ENCODE measurements at places on chromosomes 7 and 10.

DNA sequence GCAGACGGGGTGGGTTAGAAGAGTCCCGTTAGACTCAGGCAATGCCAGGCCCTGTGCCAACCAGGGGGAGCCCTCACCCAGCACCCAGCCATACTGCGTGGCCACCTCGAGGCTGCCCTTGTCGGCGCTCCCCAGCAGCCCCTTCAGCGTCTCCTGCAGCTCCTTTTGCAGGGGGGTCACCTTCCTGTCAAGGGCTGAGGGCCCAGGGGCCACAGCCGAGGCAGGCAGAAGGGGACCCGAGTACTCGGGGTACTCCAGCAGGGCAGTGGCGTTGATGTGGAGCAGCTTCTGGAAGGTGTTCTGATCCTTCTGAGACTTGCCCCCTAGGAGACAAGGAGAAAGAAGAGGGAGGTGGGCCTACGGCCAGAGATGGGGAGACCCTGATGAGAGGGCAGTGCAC, 9.7 kb downstream of the TBRG4 start:
- no peak for DNase-seq

GRCh38 chr10:63385254-63385653, 80.5 kb downstream of the JMJD1C start:
- DNase-seq, result no peak

DNA sequence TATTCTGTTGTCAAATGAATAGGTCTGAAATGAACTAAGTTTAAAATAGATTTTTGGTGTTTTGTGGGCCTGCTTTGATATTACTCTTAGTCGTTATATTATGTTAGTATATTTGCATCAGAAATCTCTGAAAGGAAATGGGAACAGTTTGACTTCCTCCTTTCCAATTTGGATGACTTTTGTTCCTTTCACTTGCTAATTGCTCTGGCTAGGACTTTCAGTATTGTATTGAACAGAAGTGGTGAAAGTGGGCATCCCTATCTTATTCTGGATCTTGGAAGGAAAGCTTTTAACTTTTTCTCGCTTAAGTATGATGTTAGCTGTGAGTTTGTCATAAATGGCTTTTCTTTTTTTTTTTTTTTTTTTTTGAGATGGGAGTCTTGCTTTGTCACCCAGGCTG, 273.6 kb upstream of the DKK1 start:
- no peak for DNase-seq

GRCh38 chr10:98417973-98418664, 3.1 kb upstream of the PYROXD2 start:
- DNase-seq, result no peak

DNA sequence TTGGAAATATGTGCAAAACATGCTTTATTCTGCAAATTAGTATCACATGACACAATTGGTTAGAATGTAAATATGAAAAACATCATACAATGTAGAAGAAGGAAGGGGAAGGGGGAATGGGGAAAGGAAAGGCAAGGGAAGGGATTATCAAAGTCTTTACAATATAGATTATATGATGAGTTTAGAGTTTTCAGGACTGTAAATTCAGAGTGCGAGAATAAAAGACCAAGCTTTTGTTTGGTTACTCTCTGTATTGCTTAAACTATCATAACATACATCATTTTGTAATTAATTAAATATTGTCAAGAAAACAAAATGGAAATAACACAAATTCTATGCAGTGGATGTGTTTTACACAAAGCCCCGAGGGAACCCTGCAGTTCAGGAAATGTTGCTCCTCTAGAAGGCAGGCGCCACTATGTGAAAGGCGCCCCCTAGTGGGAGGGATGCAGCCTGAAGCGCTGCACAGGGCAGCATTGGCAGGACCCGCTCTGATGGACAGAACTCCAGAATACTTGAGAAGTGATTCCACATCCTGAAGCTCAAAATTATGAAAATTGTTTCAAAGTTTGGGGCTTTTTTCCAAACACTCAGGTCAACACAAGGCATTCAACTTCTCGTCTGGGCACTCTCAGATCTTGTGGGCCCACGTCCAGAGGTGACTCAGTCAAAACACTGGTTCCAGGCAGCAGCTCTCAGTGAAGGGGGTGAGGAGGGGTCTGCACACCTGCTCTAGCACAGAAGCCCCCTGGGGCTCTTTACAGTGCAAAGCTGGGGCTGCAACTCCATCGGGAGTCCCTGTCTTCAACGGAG, 31.6 kb upstream of the TMEM254 start:
- DNase-seq, result peak; percentile 48

DNA sequence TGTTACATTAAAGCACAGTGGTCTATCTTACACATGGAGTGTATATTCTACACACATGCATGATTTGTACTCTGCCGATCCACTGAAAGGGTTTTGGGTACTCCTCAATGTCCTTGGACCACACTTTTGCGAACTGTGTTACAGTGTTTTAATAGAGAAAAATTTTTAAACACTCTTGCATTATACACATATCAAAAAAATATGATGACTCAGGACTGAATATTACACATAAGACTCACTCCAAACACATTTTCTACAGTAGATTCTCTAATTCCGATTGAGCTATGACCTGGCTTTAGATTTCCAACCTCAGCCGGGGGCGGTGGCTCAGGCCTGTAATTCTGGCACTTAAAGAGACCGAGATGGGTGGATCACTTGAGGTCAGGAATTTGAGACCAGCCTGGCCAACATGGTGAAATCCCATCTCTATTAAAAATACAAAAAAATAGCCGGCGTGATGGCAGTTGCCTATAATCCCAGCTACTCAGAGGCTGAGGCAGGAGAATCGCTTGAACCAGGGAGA, 222.4 kb downstream of the CACNA2D1 start:
- no peak for DNase-seq

GRCh38 chr7:149494738-149495368, 2.8 kb downstream of the ZNF746 start:
- no peak for DNase-seq

DNA sequence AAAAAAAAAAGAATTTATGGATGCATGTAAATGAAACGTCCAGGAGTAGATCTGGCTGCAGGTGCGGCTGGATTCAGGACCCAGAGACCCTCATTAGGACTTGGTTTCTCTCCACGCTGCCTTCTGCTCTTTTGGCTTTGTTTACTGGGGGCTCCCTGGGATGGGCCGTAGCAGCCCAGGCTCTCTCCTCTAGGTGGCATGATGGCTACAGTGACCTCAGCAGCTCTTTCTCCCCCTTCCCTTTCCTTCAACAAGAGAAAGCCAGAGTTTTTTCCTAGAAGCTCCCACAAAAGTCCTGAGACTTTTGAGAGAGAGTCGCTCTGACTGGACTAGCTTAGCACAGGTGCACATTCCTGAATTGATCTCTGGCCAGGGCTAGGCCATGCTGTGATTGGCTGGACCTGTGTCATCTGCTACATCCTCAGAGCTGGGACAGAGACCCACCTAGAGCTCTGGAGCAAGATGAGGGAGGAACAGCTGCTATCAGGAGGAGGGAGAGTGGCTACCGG, 67.8 kb upstream of the PDCD4 start:
- DNase-seq, result peak; percentile 6

DNA sequence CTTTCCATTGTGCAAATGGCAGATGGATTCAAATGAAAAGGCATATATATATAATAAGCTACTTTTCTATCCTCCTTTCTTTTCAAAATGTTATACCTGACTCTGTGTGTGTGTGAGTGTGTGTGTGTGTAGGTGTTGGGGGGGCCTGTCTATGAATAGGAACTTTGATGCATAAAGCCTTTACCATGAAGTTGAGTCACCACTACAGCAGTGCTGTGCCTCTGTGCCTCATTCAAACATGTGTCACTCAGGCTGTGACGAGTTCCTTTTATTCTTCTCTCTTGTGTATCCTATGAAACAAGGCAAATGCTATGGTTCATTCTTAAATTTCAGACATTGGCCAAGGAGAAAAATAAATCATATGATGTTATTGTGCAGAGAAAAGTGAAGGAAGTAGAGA, 52.7 kb upstream of the DKK1 start:
- DNase-seq, result no peak

DNA sequence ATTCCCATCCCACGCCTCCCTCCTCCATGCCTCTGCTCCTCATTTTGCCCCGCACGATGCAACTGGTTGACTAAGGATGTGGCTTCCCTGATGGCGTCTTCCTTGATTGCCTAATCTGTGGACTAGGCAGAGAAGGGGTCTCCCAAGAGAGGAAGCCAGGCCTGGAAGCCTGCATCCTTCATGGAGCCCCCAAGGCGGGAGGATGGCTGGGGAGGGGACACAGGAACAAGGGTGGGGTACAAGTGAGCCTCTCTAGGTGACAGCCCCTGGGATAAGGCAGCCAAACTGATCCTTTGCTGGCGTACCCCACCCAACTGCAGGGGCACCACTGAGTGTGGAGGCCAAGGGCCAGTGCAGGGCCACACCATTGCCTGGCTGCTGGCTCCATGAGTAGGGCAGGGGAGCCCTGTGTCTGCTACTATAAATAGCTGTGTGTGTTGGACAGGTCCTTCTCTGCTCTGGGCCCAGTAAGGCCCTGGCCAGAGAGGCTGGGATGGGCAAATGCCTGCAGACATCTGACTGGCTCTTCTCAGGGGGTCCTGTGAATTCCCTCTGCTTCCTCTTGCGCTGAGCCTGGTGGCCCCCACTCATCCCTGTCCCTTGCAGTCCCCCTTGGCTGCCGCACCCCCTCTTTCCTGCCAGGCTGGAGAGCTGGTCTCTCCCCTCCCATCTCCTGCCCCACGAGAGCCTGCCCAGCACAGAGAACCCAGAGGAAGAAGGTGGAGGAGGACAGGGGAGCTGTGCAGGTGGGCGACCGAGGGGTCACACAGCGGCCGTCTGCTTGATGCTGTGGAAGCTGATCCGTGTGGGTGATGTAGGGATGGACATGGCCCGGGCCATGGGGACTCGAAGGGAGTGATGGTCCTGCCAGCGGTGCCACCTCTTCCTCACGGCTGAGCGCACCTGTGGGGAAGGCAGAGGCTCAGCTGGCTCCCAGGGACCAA, 29.3 kb downstream of the CRHR2 start:
- DNase-seq, result no peak

DNA sequence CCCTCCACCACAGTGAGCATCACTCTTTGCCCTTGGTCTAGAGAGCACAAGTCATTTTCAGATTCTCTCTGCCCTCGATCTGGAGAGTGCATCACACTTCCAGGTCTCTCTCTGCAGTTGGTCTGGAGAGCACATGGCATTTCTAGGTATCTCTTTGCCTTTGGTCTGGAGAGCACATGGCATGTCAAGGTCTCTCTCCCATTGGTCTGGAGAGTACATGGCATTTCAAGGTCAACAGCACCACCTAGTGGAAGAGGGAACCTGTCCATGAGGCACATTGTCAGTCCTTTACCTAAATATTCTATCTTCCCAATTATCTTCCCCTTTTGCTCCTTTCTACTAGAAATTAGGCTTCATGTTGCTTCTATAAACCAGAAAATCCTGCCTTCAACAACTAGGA, 1139.4 kb downstream of the XPNPEP1 start:
- DNase-seq, result no peak

DNA sequence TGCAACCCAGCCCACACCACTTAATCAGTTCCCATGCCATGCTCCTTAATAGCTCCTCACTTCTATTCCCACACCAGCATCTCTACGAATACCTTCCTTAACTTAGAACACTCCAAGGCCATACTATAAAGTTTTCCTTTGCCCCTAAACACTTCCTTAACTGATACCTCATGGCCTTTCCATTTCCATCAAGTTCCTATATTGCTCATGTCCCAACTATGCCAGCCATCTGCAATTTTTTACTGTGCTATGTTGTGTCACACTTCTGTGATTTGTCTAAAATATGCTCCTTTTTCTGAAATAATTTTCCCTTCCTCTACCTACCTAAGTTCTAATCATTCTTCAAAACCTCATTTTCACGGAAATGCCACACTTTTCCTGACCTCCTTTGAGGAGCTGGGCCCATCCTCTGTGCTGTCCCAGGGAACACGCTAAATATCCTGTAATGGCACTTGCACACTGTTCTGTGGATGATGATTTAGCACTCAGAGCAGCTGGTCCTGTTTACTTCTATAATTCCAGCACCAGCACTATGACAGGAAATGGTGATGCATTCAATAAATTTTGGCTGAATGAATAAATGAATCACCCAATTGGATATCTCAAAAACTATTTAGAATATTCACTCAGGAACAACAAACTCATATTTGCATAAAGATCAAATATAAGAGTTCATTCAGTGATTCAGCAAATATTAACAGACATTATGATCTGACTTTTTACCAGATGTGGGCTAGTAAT, 266.5 kb upstream of the HGF start:
- no peak for DNase-seq

GRCh38 chr7:114466917-114467316, 52.3 kb downstream of the FOXP2 start:
- no peak for DNase-seq

GRCh38 chr10:31146491-31147209, 115.0 kb upstream of the ZNF438 start:
- DNase-seq, result no peak

DNA sequence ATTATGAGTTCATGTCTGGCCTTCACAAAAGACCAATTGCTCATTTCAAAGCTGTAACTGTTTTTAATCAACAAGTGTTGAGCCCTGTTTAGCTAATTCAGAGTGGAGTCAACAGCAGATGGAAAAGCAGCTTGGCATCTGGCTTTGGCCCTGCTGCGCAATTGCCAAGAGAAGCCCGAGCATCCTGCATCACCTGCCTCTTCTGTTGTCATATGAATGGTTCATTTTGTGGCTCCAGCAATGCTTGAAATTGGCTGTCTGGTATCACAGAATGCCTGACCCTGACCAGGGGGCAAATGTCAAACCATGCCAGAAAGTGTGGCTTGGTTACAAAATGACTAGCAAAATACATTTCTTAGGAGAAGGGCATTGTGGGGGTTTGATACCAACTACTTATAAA, 296.5 kb upstream of the PHF14 start:
- DNase-seq, result no peak

DNA sequence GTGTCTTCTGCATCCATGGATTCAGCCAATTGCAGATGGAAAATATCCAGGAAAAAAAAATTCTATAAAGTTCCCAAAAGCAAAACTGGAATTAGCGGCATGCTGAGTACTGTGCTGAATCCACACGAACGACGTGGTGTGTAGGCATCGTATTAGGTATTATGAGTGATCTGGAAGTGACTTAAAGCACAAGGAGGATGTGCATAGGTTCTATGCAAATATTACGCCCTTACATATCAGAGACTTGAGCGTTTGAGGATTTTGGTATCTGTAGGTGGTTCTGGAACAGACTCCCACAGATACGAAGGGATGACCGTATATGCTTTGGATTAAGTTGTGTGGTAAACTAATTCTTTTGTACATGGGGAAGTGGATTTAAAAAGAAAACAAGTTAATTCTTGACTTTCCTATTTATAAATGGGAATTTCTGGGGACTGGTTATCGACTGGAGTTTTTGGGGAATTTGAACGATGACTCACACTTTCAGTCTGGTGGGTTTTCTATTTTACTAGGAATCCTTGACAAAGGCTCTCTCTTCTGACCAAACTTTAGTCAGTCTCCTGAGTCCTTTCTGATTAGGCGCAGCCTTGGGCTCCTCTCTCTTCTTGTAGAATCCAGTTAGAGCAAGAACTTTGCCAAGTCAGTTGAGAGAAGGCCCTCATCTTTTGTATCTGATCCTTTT, 5.4 kb upstream of the NUB1 start:
- DNase-seq, result no peak

All from stimulated activated CD8-positive, alpha-beta memory T cell treated with anti-CD3 and anti-CD28 coated beads, Interleukin-4, amount 100 ng/mL, for 4 hours (primary cell).